Right cardiac atrium (tissue), 5 donors: ENCODE measurements at places on chromosomes 4 and X.

DNA sequence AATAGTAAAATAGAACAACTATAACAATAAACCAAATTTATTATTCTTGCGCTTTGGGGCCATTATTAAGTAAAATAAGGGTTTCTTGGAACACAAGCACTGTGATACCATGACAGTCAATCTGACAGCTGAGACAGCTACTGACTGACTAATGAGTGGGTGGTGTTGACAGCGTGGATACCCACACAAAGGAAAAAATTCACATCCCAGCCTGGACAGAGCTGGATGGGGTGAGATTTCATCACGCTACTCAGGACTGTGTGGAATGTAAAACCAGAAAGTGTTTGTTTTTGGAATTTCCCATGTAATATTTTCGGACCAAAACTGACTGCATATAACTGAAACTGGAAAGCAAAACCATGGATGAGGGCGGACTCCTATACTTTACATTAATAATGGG, 48.8 kb downstream of the IGFBP7 start:
- no peak for DNase-seq

- no peak for DNase-seq
These were observed 152.5 kb downstream of the DCTD start for GRCh38 chr4:182764642-182765041.

DNA sequence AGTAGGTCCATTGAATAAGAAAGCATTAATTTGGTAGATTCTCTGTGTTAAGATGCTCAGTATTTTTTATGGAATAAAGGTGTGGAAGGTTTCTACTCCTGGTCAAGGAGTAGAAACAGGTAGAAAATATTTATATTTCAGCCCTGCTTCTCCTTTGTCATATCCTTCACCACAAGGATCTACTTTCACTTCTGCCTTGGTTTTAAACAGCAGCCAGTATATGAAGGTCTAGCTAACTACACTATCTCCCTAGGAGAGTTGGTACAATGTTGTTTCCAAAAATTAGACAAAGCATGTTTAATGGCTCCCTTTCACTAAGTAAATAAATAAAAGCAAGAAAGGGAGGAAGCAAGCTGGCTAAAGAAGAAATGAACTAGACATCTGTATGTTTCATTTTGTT, 44.6 kb upstream of the GYPA start:
- DNase-seq, result no peak

DNA sequence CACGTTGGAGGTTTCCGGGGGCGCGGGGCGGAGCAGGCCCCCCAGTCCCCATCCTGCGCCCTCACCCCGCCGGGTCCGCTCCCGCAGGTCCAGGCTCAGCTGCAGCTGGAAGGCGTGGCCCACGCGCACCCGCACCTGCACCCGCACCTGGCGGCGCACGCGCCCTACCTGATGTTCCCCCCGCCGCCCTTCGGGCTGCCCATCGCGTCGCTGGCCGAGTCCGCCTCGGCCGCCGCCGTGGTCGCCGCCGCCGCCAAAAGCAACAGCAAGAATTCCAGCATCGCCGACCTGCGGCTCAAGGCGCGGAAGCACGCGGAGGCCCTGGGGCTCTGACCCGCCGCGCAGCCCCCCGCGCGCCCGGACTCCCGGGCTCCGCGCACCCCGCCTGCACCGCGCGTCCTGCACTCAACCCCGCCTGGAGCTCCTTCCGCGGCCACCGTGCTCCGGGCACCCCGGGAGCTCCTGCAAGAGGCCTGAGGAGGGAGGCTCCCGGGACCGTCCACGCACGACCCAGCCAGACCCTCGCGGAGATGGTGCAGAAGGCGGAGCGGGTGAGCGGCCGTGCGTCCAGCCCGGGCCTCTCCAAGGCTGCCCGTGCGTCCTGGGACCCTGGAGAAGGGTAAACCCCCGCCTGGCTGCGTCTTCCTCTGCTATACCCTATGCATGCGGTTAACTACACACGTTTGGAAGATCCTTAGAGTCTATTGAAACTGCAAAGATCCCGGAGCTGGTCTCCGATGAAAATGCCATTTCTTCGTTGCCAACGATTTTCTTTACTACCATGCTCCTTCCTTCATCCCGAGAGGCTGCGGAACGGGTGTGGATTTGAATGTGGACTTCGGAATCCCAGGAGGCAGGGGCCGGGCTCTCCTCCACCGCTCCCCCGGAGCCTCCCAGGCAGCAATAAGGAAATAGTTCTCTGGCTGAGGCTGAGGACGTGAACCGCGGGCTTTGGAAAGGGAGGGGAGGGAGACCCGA, 14.0 kb downstream of the SHOX start:
- no peak for DNase-seq

GRCh38 chrX:69197690-69198089, 32.4 kb upstream of the PJA1 start:
- no peak for DNase-seq

- no peak for DNase-seq
These were observed 42.0 kb upstream of the RBMXL3 start for GRCh38 chrX:115147220-115147619.

DNA sequence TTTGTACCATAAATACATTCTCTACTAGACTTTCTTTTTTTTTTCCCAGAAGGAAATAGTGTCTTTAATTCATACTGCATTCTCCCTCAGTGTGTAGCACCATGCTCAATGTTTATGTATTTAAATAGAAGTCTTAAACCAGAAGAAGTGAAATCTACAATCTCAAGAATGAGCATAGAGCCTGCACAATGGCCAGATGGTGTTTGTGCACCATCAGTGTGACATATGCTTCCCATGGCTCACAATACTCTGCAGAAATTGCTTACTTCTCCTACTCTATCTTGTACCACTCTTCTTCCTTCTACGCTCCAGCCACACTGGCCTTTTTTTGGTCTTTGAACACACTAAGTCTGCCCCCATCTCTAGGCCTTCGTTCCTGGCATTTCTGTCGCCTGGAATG, 2.6 kb upstream of the DOCK11 start:
- no peak for DNase-seq

- no peak for DNase-seq
These were observed 159.0 kb downstream of the CHIC2 start for GRCh38 chr4:53905276-53905940.

DNA sequence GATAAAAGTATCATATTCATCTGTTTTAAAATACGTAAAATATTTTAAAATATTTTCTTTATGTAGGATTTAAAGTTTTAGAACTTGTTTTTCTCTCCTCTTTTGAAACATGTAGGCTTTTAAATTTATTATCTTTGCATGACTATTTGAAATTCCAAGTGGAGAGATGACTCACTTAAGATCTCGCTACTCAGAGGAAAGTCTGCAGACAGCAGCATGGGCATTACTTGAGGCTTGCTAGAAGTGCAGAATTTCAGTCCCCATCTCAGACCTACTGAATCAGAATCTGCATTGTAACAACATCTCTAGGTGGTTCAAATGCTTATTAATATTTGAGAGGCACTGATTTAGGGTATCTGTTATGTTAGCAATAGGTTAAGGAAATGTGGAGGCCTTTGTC, 225.7 kb upstream of the ARX start:
- no peak for DNase-seq

- DNase-seq, result no peak
These were observed 1161.4 kb upstream of the PCDH7 start for GRCh38 chr4:29558789-29559188.
